MG63 (cell line): ENCODE measurements at places on chromosomes 16 and 17. TPM values are rescaled to one million over a fixed set of nuclear protein-coding genes. Genes with fewer than 3 reads are reported as not detected.

GRCh38 chr16:86963600-86964575 lies 353.3 kb downstream of the C16orf95 start:
- DNase-seq = no peak

MYH1 gene
- total RNA-seq = not detected in 2 replicates

TP53TG3B gene
- total RNA-seq = 0.22 and 1.4 TPM in 2 replicates

GRCh38 chr17:78771758-78772382 lies 10.2 kb downstream of the CYTH1 start:
- no peak for DNase-seq

DNA sequence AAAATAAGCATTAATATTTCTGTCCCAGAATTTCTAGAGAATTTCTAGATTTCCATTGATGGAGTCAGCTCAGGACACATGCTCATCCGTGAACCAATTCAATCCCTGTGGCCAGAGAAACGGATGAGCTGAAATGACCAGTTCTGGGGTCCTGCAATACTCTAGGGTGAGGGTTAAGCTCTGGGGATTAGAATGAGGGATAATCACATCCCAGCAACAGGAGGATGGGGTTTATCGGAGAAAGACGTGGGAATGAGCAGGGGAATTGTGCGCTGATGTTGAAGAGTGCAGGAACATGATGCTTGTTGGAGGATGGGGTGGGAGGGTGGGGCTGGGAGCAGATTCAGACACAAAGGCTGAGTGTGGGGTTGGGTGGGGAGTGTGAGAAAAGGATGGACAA lies 64.1 kb downstream of the SLC5A11 start:
- DNase-seq = no peak

- DNase-seq = no peak
Measured at GRCh38 chr17:77783991-77784820, 174.3 kb upstream of the TNRC6C start.
